GM13976 (cell line): ENCODE measurements at places on chromosomes 11 and 22.

DNA sequence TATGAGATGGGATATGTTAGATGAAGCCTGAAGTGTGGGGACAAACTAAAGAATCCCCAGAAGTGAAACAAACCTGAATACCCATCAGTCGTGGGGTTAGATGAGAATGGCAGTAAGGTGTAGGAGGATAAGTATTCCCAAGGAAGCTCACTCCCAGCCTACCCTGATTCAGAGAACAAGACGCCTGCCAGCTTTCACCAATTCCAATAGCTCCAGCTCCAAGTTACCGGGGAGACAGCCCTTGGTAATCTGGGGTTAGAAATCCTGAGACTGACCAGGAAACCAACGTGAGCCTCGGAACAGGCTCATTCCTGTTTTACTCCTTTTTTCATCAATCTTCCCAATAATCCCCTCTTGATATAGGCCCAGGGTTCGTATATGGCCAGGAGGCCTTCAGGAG is 46.5 kb downstream of the RPL27A start:
- no peak for DNase-seq

DNA sequence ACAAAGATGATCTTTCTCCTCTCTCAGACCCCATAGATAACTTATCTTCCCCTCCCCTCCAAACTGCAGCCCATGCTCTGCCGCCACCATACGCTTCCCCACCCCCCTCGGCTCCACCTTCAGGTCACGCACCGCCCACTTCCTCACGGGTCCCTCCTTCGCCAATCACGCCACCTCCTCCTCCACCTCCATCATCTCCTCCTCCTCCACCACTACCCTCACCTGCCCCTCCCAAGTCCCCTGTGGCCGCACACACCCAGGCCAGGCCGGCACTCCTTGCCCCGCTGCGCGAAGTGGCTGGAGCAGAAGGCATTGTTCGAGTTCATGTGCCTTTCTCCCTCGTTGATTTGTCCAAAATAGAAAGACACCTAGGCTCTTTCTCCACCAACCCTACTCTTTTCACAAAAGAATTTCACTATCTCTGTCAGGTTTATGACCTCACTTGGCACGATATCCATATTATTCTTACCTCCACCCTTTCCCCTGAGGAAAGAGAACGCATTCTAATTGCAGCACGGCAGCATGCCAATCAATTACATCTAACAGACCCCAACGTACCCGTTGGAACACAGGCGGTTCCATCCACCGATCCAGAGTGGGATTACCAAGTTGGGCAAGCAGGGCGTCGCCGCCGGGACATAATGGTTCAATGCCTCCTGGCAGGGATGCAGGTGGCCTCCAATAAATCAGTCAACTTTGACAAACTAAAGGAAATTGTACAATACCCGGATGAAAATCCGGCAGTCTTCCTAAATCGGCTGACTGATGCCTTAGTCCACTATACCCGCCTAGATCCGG is 12.3 kb upstream of the OR56A3 start:
- no peak for DNase-seq

GRCh38 chr22:39699631-39700360 is 129.2 kb downstream of the CACNA1I start:
- no peak for DNase-seq

- DNase-seq, result no peak
Measured at GRCh38 chr22:17607891-17608521, 20.5 kb downstream of the ATP6V1E1 start.

- no peak for DNase-seq
Measured at GRCh38 chr11:76824083-76824939, 36.4 kb upstream of the ACER3 start.

DNA sequence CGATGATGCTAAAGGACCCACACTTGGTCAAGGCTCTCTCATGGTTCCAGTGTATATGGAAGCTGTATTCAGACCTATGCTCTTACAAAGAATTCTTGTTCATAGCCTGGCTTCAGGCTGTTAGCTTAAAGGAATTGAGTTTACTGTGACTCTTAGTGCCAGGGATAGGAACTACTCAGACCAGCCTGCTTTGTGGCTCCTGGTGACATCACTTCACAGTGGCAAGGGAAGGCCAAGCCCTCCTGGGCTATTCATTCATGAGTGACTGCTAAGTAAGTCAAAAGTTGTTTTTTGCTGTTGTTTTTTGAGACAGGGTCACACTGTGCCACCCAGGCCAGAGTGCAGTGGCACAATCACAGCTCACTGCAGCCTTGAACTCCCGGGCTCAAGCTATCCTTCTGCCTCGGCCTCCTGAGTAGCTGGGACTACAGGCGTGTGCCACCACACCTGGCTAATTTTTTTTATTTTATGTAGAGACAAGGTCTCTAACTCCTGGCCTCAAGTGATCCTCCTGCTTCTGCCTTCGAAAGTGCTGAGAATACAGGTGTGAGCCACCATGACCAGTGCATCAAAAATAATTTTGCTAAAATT is 9.6 kb downstream of the ART5 start:
- no peak for DNase-seq

- DNase-seq, result no peak
Measured at GRCh38 chr22:36871669-36872081, 10.9 kb downstream of the NCF4 start.

DNA sequence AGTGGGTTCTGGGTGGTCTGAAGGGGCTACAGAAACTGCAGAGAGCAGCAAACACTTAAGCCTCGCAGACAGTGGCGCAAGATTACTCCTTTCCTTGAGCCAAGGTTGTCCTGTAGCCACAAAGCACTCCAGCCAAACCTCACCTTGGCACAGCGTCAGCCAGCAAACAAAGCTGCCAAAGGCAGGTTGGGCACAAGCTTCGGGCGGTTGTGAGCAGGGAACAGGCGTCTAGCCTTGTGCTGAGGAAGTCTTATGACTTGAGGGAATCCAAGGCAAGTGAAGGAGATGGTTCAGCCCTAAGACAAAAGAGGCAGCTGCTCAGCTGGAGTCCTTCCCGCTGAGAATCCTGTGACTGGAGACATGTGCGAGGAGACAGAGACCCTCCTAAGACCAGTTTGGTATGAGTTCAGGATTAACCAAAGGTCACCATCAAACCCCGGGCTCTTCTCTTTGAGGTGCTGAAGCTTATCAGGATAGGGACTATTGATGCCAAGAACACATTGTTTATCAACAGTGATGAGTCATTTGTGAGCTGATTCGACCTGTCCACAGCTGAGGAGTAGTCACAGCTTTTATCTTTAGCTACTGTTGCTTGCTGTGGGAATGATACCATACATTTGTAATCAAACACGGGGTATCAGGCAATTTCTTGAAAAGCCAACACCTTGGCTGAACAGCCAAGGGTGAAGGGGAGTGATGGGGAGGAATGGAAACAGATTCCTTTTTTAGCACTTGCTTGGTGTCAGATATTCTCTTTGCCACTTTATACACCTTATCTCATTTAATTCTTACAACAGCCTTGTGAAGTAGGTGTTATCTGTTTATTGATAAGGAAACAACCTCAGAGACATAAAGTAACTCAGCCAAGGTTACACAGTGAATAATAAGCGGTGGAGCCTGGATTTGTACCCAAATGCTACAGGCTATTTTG is 4.6 kb downstream of the ADM start:
- no peak for DNase-seq

- DNase-seq, result no peak
Measured at GRCh38 chr11:101721270-101721669, 137.5 kb upstream of the TRPC6 start.

DNA sequence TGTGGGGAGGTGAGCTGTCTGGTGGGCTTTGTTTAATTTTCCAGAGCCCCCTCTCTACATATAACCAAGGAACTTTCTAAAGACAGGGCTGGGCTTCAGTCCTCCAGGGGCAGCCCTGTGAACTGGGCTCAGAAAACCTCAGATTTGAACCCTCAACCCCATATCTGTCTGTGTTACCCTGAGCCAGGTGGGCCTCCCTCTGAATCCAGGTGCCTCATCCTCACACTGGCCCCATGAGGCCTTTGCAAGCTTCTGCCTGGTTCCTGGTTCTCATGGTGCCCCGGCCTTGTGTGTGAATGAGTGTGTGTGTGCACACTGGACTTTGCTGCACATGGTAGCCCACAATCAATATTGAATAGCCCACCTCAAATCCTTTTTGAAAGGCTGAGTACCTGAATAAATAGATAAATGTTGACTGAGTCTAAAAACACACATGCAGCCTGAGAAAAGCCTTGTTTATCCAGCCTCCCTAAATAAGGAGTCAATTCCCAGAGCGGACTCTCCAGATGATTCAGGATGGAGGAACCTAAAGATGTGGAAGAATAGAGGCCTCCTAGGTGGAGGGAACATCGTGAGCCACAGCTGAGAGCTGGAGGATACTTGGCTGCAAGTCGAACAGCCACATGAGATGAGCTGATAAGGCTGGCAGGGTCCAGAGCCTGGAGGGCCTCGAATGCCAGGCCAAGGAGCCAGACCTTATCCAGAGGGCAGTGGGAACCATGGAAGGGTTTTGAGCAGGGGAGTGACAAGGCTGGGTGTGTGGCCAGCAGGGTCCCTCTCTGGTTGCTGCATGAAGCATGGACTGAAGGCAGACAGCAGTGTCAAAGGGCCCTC is 28.1 kb upstream of the P2RY2 start:
- no peak for DNase-seq

GRCh38 chr11:83836883-83837654 is 550.9 kb upstream of the CCDC90B start:
- DNase-seq, result peak; percentile 52

DNA sequence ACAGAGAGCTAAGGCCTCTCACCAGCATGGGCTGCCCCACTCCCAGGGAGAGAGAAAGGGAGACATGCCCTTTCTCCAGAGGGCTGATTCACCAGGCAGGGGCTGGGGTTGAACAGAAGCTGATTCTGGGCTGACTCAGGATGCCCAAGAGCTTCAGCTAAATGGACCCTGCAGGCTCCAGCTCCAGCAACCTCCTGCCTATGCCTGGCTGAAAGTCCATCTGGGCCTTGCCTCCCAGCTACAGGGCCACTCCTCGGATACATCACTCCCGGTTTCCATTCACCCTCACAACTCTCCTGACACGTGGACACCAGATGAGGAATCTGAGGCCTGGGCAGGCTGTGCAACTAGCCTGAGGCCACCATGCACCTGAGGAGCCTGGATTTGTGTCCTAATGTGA is 215.5 kb downstream of the BUD13 start:
- DNase-seq, result no peak

- DNase-seq, result no peak
Measured at GRCh38 chr11:78800756-78801155, 226.1 kb upstream of the NARS2 start.

GRCh38 chr11:97110376-97110775 is 720.6 kb downstream of the JRKL start:
- no peak for DNase-seq

- DNase-seq, result no peak
Measured at GRCh38 chr11:58438486-58438885, 3.5 kb downstream of the OR5B12 start.

DNA sequence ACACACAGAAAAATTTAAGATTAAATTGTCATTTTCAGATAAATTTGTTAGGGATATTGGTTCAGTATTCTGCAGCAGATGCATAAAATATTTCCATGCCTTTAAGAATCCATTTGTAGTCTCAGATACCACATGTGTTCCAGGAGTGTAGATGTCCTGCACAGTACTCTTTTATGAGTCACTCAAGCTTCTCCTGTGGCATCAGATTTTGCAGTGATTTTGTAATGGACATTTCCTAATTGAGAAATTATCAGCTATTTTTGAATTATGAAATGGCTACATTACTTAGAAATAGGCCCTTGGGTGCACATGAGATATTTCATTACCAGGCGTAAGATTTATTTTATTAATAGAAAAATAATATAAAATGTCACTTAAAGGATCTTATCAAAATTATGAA is 18.9 kb downstream of the MMP3 start:
- no peak for DNase-seq

DNA sequence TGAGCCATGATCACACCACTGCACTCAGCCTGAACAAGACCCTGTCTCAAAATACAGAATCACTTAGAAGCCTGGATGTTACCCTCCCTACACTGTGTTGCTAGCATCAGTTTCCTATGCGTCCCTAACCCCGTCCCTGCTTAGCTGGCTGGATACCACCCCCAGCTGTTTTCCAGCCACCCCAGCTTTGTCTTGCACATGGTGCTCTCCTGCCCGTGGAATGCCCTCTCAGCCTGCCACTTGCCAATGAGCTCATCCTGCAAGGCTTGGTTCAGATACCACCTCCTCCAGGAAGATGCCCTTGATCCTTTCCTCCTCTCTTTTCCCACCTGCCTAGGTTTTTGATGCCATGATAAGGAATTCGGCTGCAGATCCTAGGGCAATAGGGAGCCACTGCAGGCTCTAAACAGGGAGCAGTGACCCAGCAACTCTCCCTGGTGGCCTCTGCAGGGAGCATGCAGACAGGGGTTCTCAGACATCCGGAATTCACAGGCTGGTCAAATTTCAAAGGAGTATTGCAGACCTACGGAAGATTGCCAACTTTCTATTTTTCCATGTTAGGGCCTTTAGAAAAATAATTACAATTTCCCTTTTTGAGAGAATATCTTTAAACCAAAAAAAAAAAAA is 52.7 kb upstream of the WNT7B start:
- DNase-seq, result no peak

GRCh38 chr22:26442086-26442756 is 13.2 kb downstream of the ASPHD2 start:
- no peak for DNase-seq
